ENCODE measurements at places on chromosomes 6 and 20.

DNA sequence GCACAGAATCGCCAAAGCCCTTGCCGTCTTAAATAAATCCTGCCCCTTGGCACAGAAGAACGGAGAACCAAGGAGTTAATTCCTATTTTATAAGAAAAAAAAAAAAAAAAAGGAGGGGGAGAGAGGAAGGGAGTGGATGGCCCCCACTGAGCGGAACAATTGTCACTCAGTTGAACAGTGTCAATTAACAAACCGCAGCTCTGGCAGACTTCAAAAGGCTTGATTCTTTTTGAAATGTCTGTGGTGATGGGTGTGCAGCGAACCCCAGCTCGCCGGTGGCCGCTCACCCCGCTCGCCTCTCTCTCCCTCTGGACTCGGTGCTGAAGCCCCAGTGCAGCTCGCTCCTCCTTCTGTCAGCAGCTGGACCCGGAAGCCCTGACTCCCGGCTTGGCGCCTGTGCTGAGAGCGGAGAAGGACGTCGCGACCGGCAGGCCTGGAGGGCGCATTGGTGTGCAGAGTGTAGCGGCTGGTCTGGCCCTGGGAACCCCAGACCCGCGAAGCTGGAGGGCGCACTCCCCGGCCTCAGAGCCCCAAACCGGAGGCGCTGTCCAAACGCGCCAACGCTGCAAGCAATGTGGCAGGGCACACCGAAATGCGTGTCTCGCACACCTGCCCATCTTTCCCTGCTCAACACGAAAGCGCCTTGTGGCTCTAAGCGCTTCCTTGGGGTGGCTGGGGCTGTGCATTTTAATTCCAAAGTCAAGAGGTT is 3.4 kb downstream of the LINC00237 start:
- DNase-seq: no peak

GRCh38 chr6:96783307-96783706 is 54.0 kb downstream of the GPR63 start:
- no peak for DNase-seq

DNA sequence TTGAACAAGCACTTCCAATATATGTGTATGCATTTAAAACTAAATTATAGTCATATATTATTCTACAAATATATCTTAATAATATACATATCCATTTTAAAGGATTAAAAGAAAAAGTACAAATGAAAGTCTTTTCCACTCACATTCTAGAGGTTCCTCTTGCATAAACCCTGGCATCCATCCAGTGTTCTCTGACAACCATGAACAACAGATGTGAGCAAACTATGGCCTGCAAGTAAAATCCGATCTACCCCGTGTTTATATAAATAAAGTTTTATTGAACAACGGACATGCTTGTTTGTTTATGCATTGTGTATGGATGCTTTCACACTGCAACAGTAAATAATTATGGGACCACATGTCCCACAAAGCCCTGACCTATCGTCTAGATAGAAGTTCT is 1122.3 kb downstream of the EPHA7 start:
- no peak for DNase-seq

DNA sequence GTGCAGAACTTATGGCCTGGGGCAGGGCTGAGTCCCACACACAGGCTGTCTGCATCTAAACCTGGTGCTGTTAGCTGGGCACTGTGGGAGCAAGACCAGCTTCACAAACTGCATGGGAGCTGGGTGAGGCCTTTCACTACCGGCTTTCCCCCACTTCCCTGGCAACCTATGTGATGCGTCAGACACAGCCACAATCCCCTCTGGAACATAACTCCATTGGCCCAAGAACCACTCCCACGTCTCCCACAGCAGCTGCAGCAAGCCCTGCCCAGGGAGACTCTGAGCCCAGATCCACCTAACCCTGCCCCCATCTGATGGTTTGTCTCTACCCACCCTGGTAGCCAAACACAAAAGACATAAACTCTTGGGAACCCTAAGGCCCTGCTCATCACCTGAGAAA is 9.3 kb downstream of the WDR27 start:
- no peak for DNase-seq

DNA sequence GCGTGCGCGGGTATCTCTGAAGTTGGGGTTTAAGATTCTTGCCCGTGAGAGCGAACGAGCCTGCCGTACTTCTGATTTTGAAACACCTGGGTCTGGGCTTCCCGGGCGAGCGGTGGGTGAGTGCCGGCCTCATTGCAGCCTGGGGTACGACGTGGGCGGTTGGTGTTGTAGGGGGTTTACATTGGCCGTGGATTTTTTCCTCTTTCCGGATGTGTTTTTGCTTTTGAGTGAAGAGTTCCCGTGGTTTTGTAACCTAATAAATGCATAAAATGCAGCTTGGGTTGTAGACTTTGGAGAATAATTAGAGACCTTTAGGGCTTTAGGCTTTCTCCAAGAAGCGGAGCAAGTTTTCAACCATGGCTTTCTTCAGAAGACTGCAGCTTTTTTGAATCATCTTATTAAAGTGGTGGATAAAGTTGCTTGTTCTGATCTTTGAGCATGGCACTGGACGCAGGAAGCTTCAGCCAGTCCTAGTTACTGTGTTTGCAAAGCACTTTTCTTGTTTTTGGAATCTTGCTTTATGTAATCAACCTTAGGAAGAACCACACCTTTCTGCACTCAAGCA is 314 bp downstream of the FARS2 start:
- DNase-seq: no peak

DNA sequence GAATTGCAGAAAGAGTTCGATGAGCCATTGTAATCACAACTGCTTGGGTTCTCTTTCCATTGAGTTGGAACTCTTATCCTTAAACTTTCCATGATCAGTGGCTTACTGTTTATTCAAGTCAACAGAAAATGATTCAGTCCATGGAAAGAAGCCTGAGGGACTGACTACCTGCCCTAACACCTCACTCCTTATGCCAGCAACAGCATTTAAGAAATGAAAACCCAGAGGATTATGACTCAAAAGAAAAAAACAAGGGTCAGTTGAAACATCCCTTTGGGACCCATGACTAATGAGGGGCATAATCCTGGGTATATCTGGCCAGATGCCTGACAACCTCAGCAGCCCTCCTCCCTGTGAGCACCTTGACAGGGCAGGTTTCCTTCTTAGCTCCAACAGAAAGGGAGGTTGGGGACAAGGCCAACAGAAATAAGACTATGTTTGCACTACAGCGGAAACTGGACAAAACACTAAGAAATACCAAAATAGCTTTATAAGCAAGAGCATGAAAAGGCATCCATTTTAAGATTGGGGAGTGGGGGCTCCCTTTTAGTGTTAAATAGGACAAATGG is 106.7 kb downstream of the MAP3K5 start:
- no peak for DNase-seq

GRCh38 chr6:21455071-21455470 is 138.5 kb upstream of the SOX4 start:
- DNase-seq: no peak

- DNase-seq: no peak
Observed at GRCh38 chr6:43476746-43477145, 624 bp upstream of the TJAP1 start.

DNA sequence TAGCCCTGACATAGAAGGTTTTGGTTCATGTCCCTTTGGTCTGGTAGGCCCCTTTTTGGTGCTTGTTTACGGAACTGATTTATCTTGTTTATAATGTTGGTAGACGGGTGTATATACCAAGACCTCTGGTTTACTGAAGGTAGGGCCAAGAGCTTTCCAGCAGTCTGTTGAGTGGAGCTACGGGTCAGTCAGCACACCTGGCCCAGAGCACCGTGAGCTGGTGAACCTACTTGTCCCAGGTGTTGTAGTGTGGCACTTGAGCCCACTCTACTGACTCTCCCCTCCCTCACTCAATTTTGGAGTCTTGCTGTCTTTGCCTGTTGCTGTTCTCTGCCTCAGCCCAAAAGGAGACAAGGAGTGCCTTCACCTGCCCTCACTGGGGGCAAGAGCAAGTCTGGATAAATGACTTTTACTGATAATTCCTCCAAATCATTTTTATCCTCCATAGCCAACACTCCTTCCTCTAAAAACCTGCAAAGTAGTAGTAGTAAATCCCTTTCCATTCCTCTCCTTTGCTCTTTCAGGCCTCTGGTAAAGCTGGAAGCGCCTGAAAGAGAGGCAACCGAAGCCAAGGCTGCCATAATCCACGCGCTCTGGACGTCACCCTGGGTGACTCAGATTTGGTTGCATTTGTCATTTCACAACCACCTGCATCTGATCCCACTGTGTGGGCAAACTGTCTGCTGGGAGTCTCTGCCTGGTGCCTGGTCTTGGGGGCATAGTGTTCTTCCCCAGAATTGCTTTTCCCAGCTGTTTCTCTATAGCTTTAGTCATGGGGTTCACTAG is 22.2 kb downstream of the RREB1 start:
- DNase-seq: no peak

DNA sequence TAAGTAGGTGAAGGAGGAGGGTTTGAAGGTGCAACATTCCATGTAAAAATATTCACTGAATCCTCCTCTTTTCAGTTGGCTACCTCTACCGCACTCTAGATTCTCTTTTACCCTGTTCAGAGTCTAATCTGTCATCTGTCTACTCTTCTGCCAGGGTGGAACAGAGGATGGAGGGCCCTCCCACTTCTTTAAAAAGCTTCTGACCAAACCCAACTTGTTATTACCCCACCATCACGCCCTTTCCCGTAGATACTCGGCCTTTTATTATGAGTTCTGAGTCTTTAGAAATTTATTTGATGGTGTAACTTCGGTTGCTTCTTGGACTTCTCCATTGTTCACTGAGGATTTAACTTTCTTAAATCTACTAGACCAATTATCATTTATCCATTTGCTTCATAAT is 11.7 kb downstream of the STX11 start:
- DNase-seq: no peak
